Breast epithelium (tissue), 4 donors: ENCODE measurements at places on chromosomes 3 and 15. TPM values are rescaled to one million over a fixed set of nuclear protein-coding genes. Genes with fewer than 3 reads are reported as not detected.

DNA sequence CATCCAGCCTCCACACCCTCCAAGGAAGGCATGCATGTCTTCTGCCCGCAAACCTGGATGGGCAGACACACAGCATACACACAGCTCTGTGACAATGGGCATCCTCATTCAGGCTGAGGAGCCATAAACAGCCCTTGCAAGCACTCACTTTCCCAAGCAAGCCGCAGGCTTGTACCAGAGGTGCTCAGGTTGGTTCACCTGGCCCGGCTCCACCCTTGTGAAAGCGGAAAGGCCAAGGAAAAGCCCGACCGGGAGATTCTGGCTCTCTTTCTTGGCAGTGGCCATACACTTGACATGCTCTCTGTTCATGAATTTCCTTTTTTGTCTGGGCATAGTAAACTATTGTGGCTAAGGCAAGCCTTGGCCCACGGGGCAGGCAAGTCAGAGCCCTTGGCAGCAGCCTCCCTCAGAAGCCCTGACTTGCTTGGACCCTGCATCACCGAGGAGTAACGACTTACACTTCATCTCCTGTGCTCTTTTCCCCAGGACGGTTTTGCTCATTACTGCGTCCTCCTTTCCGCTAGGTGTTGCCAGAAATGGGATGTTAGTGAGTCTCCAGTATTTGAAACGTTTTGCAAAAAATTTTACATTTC lies 74.6 kb upstream of the BNC1 start:
- DNase-seq = peak; percentile 83

- DNase-seq = no peak
Observed at GRCh38 chr15:81257435-81257834, 60.8 kb downstream of the IL16 start.

DNA sequence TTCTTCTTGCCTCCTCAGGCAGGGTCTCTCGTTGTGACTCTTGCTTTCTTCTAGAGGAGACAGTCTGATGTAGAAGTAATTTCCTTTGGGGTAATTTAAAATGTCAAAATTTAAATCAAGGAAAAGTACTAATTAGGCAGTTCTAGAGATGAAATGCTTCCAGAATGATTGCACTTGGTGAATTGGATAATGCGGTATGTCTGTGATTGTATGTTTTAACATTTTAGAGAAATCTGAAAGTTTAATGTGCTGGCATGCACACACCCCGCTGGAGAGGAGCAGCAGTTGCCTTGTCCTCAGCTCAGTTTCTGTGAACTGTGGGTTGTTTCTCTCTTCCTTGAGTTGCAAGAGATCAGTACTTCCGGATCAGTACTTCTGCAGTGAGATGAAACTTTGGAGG lies 322.9 kb upstream of the CTDSPL start:
- DNase-seq = no peak

- no peak for DNase-seq
Observed at GRCh38 chr3:50340448-50341329, at the start of gene RASSF1. Gene RASSF1, minus strand, starts transcription at chr3:50340836. Its CDS starts 31 bp downstream, at chr3:50340805.

- DNase-seq = no peak
Observed at GRCh38 chr3:120855665-120856437, 52.2 kb upstream of the STXBP5L start.

- DNase-seq = no peak
Observed at GRCh38 chr15:69910514-69910913, 187.2 kb downstream of the TLE3 start.

GRCh38 chr15:40968290-40969085 lies 15.2 kb downstream of the CHAC1 start:
- no peak for DNase-seq

- peak; percentile 71 for DNase-seq
Observed at GRCh38 chr15:85543741-85544155, 163.3 kb downstream of the AKAP13 start.

DNA sequence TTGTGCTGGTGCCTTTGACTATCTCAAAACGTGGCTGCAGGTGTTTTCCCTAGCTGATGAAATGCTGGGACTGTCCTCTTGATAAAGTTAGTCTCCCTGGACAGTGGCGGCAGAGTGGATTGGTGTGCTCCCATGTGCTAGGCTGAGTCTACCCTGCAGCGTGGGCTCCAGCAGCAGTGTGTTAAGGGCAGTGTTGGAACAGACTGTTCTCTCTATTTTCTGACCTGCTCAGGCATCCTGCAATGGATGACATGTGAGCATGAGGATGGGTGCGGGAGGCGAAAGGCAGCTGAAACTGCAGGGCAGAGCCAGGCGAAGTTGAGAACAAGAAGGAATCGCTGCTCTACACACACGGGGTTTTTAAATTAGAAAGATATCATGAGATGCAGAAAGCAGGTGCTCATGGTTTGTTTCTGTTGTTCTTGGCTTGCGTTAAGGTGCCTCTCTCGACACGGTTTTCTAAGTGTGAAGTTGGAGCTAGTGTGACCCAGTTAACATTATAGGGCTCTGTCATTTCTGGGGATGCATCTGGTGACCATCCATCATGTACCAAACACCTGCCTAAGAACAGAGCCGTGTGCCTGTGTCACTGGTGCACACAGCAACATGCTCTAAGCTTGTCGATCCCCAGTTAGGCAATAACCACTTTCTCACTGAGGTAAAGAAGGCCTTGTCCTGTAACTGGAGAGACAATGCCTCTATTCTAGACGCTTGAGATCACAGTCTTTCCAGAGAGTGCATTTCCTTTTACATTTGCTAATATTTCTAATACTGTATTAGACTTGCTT lies 44.3 kb downstream of the SLCO3A1 start:
- no peak for DNase-seq

GRCh38 chr15:73691396-73691795 lies 7.2 kb downstream of the CD276 start:
- no peak for DNase-seq

GRCh38 chr3:60767536-60767935 lies 483.7 kb downstream of the FHIT start:
- no peak for DNase-seq

GRCh38 chr3:159619341-159619885 lies 369.2 kb upstream of the IL12A start:
- DNase-seq = no peak

GRCh38 chr15:66734961-66735908 lies 33.2 kb downstream of the SMAD6 start:
- DNase-seq = no peak

- DNase-seq = peak; percentile 76
Observed at GRCh38 chr3:187743195-187744141, 1.8 kb downstream of the BCL6 start.

GRCh38 chr3:166177130-166177529 lies 339.9 kb upstream of the BCHE start:
- DNase-seq = no peak

DNA sequence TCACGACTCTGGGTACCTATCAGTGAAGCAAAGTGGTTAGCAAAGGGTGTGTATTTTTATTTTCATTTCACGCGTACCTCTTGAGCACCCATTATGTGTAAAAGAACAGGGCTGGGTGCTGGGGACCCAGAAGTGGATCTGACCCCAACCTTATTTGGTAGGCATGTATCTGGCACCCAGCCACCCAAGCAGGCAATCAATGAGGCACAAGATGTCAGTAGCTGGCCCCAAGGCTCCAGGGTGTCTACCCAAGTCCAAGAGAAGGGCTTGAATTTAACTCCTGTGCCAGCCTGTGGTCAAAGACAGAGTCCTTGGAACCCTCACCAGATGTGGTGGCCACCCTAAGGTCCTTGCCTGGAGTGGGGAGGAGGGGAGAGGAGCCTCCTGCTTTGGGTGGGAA lies 5.7 kb downstream of the PLEKHO2 start:
- DNase-seq = no peak

DNA sequence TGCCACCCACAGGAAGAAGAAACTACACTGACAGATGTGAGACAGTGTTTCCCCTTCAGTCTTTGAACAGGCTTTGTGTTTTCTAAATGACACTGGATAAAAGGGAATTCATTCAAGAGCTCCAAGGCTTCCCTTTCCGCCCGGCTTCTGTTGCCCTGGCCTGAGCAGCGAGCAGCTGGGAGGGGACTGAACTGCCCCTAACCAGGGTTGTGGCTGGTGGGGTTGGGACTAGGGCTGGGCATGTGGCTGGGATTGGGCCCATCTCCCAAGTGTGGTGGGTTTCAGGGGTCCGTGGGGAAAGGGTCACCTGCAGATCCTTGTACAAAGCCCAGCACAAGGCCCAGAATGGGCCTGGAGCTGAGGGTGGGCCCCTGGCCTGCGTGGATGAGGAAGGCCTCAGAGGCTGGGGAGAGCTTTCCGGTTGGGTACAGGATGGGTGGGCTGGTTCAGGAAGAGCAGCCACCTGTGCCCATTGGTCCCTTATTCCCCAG lies 10.4 kb downstream of the VILL start:
- DNase-seq = no peak

- DNase-seq = no peak
Observed at GRCh38 chr3:106985721-106986120, 391.5 kb upstream of the CCDC54 start.

DNA sequence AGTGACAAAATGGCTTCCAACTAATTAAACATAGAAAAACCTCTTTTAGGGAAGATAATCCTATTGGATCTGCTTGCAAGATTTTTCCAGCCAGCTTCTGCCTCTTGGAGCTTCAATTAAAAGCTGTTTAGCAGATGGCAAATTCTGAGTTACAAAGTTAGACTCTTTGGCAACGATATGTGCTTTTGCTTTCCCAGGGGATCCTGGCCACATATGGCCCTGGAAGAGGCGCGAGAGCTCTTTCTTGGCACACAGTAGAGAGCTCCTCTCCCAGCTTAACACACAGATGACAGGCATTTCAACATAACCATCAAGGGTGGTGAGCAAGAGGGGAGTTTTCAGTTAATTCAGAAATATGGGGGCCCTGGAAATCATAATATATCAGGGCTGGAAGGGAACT lies 41.6 kb upstream of the GALNT15 start:
- DNase-seq = no peak

DNA sequence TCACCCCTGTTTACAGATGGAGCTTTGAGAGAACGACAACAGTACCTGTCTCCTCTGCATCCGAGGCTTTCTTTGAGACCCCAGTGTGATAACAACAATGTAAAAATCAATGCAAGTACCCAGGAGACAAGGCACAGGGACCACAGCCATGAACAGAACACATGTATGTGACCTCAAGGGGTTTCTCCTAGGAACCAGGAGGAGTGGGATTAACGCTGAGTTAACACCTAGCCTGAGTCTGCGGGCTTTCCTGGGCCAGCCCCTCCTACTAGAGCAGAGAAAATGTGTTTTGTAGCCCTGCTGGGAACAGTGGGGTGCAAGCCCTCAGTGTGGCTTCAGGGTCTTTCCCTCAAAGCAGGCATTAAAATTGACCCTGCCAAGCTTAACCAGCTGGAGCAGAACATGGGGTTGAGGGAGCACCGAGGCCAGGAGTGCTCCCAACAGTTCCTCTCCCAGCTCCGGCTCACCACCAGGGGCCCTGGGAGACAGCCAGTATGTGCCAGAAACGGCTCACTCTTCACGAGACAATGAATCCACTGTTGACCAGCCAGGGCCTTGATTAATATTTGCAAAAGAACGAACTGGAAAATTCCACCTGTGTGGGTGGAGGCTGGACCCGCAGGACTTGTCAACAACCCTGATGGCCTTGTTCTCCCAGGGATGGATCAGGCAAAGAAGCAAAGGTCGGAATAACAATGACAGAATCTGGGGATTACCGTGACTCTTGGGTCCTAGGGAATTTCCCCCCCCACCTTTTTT lies 3.6 kb downstream of the CHDH start:
- peak; percentile 85 for DNase-seq

DNA sequence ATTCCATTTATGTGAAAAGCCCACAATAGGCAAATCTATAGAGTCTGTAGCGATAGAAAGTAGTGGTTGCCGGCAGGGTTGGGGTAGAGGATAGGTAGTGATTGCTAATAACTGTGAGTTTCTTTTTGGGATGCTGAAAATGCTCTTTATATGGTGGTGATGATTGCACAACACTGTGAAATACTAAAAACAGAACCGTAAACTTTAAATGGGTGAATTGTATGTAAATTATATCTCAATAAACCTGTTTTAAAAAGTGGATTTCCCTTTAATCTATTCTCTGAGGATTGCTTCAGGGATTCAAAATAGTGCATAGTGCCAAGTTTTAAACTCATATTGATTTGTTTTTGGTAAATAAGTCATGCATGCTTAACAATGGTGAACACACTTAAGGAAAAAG lies 140.2 kb downstream of the LPP start:
- no peak for DNase-seq

- no peak for DNase-seq
Observed at GRCh38 chr15:88463870-88464532, 3.2 kb downstream of the MRPL46 start.

- no peak for DNase-seq
Observed at GRCh38 chr3:24853685-24854490, 359.2 kb upstream of the THRB start.

DNA sequence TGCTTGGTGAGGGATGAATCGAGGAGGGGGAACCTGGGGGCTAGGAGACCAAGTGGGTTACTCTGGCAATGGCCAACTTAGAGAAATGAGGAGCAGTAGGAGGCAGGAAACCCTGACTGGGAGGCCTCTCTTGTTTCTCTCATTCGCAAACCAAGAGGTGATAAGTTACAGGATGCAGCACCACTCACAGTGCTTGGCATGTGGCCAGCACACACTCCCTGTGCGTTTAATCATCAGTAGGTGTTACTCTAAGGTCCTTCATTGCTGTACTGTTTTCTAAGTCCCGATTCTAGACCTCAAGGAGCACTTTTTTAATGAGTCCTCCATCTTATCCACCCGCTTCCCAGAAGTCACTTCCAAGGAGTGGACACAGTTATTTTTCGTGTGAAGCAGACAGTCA lies 314.1 kb upstream of the TRIM42 start:
- DNase-seq = no peak

DNA sequence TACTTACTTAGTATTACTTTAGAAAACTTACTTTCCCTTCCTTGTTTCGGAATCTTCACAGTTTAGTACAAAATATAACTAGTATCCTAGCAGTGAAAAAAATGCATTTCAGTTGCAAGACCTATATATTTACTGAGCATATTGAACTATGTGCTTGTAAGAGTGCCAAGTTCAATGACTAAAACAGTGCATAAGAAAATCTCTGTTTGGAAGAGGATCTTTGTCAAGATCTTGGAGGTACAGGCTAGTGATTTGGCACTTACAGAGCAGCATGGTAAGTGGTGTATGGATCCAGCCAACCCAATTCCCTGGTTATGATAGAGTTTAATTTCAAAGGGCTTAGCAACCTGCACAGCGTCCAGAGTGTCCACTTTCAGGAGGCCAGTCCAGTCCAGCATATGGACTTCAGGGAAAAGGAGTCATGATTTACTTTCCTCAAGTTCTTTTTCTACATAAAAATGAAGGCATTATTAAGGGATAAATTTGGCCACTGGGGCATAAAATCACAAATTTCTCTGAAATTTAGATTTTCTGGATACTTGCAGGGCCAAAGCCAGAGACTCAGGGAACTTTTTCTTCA lies 625.8 kb upstream of the BCHE start:
- no peak for DNase-seq

GRCh38 chr3:71565976-71566375 lies 17.6 kb downstream of the FOXP1 start:
- DNase-seq = no peak

The HIGD2B gene
- total RNA-seq = not detected

The GORASP1 gene
- 98.8 TPM for total RNA-seq

The RPL32 gene
- 945 TPM for total RNA-seq

The ADAMTSL3 gene
- total RNA-seq = 1.8 TPM

The ILDR1 gene
- total RNA-seq = not detected

The IGSF10 gene
- total RNA-seq = 15.5 TPM

The ATP13A5 gene
- total RNA-seq = 4.5 TPM

The KNL1 gene
- total RNA-seq = 0.66 TPM

The TEX9 gene
- 3.4 TPM for total RNA-seq

The CLCN2 gene
- 4.2 TPM for total RNA-seq

The ALDH1A3 gene
- total RNA-seq = 44.9 TPM

The ELP6 gene
- 28.5 TPM for total RNA-seq

The SEMA3G gene
- 255 TPM for total RNA-seq

The SPATA12 gene
- not detected for total RNA-seq

The ASTE1 gene
- 8.0 TPM for total RNA-seq

The INSYN1 gene
- total RNA-seq = 1.9 TPM

The TGM4 gene
- not detected for total RNA-seq
